ENCODE measurements at places on chromosomes 3 and 15.

DNA sequence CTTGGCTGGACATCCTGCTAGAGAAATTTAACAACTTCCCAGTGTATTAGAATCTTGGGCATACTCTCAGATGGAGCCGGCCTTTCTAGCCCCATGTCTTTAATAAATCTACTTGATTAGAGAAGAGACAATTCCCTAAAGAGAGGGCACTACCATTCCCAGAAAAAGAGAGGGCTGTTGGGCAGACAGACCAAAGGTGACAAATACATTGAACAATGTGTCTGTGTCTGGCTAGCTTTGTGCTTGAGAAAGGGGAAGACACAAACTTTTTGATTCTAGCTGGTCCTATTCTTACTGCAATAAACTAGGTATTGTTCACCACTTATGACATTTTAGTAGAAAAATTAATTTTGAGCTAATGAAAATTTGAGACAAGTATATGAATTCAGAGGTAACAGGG, 57.7 kb downstream of the DUT start:
- no peak for DNase-seq

- DNase-seq, result no peak
Observed at GRCh38 chr3:53821631-53822121, 24.5 kb downstream of the CHDH start.

DNA sequence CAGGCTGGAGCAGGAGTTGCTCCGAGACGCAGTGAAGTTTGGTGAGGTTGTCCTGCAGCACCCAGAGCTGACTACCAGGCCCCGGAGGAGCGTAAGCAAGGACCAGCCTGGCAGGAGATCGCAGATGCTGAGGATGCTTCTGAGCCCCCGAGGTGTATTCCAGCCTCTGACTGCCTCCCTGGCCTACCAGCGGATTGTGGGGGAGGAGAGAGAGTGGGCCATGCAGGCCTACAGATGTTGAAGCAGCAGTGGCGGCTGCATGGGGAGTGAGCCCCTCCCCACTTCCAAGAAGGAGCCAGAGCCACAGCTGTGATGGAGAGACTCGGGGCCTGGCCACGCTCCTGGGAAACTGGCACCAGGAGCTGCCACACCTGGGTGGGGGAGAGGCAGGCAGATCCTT, 302.5 kb upstream of the PROK2 start:
- DNase-seq, result no peak

DNA sequence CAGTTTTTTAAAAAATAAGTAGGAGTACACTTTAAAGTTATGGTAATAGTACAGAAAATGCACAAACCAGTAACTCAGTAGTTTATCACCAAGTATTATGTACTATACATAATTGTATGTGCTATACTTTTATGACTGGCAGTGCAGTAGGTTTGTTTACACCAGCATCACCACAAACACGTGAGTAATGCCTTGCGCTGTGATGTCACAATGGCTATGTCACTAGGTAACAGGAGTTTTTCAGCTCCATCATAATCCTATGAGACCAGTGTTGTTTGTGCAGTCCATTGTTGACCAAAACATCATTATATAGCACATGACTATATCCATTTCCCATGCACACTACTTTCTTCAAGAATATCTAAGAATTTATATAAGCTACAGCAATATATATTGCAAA, 68.4 kb upstream of the TSPAN3 start:
- DNase-seq, result no peak

DNA sequence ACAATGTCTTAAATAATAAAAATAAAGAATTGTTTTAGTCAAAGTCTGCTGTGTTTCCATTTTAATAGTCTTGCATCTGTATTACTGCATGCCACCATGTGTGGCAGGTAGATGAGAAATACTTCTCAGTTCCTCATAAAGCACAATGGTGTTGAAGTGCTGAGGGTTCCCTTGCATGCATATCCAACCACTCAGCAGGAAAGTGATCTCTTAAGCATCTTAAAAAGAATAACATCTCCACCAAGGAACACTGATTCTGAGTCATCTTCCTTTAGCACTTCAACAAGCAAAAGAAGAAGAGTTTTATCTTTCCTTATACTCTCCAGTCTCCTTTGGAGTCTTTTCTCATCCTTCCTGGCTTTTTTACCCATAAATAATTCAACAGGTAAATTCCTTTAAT, 602.0 kb downstream of the TBL1XR1 start:
- DNase-seq, result no peak

DNA sequence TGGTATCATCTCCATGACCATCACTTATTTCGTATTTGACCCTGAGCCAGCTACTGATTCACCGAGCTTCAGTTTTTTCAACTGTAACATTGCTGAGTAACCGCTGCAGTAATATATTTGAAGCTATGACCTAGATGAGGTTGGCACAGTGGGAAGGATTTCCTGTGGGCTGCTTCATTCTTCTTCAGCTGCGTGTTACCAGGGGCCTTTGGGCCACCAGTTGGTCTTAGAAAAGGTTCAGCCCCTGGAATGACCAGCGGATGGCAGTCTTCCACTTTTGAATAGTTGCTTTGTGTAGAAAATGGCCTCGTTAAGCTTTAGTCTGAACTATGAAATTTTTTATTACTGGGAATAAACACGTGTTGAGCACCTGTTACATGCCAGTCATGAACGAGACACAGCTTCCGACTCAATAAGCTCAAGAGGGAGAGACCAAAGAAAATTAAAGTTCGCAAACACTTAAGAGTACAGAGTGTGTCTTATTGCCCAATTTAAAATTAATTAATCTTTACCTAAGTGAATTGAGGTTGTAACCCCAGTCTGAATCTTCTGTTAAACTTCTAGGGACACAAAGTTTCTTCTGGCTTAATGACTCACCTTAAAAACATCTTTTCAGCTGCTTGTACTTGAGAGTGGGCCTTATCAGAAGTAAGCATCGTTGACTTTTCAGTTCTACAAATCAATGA, 57.6 kb upstream of the NR2E3 start:
- no peak for DNase-seq

- peak; percentile 90 for DNase-seq
Observed at GRCh38 chr3:141050576-141051442, at the start of gene SPSB4. Gene SPSB4 (plus strand): TSS chr3:141051347. CDS start chr3:141066105, 14,758 bp downstream.

- DNase-seq, result no peak
Observed at GRCh38 chr15:74892313-74892712, 2.5 kb downstream of the MPI start.

DNA sequence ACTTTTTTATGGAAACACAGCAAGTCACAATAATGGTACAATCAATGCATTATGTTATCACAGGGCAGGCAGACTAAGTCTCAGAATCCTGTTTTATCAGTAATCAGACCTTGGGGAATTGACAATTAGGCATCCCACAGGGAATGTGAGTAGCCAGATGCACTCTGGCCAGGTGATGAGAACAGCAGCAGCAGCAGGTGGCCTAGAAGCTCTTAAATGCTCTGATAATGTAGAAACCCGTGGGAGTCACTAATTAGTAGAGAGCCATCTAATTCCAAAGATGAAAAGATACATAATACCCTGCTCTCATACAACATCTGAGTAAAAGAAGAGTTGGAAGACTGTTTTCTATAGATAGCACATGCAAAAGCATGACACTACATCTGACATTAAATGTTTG, 12.6 kb downstream of the CEP152 start:
- DNase-seq, result no peak

DNA sequence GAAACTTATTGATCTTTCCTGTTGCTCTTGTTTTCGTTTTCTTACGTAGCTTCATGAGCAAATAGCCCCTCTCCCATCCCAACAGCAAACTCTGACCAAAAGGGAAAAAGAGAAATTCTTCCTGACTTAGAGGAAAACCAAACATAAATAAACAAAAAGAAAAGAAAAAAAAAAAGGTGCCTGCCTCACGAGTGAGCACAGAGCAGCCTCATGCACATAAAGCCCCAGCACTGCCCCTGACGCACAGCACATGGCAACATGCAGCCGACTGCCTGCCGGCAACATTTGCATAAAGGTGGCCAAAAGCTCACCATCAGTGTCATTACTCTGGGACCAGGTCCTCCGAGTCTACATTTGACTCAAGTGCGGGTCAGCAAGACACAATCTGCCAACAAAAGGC, 6.4 kb downstream of the POC1A start:
- no peak for DNase-seq

GRCh38 chr3:27805282-27805681, 83.2 kb upstream of the EOMES start:
- DNase-seq, result no peak

DNA sequence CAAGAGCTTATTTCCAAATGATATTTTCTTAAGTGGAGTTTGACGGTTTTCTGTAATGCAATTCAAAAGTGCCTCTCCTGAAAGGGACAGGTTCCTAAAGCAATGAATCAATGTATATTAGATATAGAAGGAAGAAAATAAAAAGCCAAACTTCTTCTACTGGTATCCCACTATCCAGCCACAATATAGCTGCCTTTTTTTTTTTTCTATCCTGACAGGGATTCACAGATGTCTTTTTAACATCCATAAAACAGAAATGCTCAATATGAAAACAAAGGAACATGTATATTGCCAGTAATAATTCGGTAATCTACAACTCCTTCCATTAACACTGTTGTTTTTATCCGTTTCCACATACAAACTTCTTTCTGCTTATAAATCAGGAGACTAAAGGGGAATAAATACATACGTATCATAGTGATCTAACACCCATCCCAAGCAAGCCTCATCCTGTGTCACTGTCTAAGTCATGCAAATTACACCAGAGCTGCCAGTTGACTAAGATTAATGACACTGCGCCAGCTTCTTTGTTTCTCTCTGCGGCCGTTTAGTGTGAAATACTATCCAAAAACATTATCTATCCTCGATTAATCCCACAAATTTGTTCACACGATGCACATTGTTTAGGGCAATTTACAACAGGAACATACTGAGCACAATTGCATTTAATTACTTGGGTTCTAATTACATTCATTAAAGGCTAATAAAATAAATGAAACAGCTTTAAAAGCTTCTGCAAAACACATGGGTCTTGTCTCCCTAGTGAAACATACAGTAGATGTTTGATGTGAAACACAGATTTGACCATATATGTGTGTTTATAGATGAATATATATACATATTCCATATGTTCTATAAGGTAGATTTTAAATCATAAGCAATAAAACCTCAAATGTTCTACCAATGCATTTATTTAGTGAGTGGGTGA, 51.9 kb upstream of the CDIN1 start:
- no peak for DNase-seq

GRCh38 chr3:134619884-134620445, 30.9 kb downstream of the KY start:
- peak; percentile 26 for DNase-seq

GRCh38 chr3:21665444-21666100, 85.4 kb downstream of the ZNF385D start:
- DNase-seq, result no peak

GRCh38 chr3:150945226-150946032, 27.1 kb downstream of the CLRN1 start:
- DNase-seq, result no peak

- no peak for DNase-seq
Observed at GRCh38 chr3:45381168-45381852, 7.1 kb upstream of the LARS2 start.

- no peak for DNase-seq
Observed at GRCh38 chr3:169901453-169901852, 9.9 kb upstream of the SAMD7 start.
